ENCODE measurements at places on chromosomes 3 and 15.

- DNase-seq: no peak
These were observed 474.7 kb upstream of the ALCAM start for GRCh38 chr3:104892044-104892443.

- no peak for DNase-seq
These were observed 69.3 kb downstream of the LRIG1 start for GRCh38 chr3:66431494-66431893.

DNA sequence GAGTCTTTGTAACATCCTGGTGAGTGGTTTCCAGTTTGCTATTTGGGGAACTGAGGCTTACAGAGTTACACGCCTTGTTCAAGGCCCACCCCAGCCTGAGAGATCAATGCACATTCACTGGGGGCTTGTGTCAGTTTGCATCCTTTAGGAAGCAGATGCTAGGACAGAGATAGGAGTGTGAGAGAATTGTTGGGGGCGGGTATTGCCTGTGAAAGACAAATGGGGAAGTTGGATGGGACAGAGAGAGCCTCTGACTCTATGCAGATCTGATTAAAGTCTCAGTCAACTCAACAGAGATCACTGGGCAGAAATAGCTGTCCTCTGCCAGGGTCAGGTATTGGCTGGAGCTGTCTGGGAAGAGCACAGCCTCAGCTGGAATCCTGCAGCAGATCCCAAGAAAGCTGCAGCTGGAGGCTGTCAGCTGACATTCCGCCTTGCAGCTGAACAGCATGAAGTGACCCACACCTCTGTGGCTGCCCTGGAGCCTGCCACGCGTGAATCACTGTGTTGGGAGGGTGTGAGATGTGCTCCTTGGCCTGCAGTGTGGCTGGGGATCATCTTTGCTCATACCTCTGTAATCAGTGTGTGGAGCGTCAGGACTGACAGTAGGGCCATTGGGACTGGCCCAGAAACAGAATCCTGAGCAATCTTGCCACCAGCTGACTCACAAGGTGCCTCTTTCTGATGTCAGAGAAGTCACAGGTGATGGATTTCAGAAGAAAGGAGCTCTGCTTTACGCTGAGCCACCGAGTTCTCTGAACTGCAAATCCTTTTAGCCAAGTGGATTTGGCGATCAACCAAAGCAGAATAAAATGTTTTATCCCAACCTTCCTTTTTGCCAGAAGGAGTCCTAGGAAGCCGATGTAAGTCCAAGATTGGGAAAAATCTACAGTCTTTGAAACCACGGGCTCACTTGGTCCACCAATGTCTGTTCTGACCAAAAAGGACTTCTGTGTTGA lies 284.1 kb upstream of the LRRFIP2 start:
- no peak for DNase-seq

DNA sequence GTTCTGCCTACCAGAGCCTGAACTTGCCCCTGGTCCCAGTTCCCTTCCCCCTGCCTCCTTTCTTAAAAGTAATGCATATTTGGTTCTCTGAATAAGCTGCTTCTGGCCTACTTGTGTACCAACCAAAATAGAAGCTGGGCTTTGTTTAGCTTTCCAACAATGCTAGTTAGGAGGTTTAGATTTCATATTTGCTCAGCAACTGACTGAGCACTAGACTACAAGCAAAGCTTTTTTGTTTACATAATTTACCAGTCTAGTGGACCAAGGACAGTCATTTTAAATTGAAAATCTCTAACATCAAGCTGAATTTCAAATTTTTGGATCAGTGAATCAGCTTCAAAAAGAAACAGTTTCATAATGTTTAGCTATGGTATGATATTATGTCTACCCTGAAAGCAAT lies 331.2 kb downstream of the ULK4 start:
- DNase-seq: no peak

DNA sequence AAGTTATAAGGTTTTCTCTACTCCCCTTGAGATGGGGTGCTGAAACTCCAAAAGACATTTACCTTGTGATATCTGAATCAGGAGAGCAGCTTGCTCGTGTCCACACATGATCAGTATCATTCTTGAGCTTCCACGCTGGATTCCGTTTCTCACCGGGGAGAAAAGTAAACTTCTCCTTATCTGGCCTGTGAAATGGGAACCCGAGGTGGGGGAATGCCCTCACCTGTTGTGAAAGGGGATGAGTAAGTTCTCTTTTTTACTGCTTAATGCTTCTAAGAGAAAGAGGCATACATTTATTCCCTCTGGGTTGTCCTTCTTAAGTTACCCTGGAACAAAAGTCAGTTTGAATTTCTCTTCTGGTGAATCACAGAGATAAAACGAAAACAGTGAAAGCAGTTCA lies 440.5 kb upstream of the ADAMTS9 start:
- DNase-seq: no peak

DNA sequence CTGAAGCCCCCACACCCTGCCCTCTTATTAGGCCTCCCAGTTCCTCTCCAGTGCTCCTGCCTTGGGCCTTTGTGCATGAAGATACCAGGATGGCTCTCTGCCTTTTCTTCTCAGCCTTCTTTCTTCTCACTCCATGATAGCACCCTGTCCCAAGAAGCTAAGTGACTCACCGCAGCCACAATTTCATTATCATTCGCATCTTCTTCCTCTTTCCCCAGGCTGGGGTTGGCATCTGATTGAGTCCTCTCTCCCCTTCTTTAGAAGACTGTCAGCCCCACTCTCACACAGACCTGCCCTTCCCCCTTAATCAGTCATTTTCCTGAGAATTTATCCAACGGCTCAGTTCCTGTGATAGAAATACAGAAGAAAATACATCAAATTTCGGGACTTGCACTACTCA lies 102.0 kb downstream of the STAC start:
- DNase-seq: no peak
